ENCODE measurements at places on chromosomes 3 and 15.

GRCh38 chr3:133153382-133153781 is 115.2 kb downstream of the TMEM108 start:
- no peak for DNase-seq

GRCh38 chr3:178618197-178618596 is 82.0 kb downstream of the KCNMB2 start:
- no peak for DNase-seq

DNA sequence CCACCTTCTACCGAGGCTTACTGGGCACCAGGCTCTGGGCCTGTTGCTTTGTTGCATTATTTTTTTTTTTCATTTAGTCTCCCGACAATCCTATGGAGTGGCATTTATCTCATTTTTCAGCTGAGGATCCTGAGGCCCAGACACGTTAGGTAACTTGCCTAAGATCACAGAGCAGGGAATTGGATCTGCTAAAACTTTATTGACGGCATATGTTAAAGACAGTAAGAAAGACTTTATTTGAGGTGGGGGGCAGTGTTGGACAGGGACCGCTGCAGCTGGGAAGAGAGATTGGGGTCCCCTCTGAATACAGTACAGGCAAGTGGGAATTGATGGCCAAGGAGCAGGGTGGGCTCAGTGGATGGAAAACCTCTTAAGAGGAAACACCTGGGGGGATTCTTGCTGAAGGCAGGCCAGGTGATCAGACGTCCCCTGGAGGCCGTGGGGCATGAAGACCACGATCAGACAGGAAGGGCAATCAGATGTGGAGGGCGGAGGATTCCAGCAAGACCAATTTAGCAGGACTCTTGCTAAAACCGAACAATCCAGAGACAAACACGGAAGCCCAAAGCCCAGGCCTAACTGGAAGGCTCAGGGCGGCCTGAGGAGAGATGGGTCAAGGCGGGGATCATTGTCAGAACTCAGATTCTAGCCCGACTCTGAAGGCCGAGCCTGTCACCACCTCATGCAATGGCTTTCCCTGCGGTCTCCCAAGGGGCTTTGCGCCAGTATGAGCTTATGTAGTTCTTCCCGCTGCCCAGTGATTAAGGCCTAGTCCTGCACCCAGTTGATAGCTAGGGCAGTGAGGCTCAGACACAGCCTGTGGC is 53.7 kb downstream of the RGMA start:
- no peak for DNase-seq

- no peak for DNase-seq
Observed at GRCh38 chr3:65344444-65344843, 656.6 kb upstream of the ADAMTS9 start.

DNA sequence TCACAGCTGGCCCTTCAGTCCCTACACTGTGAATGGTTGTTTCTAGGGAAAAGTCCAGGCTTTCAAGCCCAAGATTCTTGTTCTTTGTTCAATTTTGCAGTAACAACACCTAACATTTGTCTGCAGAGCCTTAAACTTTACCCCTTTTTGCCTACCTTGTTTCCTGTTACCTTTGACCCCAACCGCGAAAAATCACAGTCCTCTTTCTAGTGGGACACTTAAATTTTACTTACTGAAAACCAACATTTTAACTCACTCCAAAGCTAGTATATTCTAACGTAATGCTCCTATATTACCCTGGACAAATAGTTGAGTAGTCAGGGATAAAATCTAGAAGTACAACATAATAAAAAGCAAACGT is 649 bp upstream of the PIK3CB start:
- no peak for DNase-seq

Measured in MM.1S (cell line).